ENCODE measurements at places on chromosomes 16 and 17.

DNA sequence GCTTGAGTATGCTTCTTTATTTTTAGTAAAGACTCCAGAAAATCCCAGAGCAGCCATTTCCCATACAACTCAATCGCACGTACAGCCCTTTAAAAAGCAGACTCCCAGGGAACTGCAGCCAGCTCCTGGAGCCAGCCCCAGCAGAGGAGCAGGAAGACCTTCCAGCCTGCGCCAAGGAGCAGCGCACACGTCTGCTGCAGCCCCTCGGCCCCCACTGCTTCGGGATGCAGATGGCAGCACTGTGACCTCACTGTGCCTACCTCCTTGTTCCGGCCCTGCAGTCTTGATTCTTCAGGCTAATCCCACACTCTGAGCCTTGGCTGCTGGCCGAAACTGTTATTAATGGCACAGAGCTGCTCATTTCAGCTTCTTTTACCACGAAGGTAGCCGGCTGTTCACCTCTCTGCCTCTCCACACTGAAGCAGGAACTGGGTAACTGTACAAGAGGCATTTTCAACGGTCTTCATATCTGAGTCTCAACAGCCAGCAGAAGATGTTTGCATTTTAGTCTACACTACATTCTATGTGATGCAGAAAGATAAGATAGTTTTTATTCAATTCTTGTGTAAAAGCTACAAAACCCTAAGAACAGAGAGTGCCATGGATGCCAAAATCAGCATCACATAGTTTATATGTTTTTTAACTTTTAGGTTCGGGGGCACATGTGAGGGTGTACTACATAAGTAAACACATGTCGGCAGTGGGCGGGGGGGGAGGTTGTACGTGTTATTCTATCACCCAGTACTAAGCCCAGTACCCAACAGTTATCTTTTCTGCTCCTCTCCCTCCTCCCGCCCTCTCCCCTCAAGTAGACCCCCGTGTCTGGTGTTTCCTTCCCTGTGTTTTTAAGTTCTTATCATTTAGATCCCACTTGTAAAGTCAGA is 130.9 kb downstream of the ANKRD11 start:
- DNase-seq, result no peak

DNA sequence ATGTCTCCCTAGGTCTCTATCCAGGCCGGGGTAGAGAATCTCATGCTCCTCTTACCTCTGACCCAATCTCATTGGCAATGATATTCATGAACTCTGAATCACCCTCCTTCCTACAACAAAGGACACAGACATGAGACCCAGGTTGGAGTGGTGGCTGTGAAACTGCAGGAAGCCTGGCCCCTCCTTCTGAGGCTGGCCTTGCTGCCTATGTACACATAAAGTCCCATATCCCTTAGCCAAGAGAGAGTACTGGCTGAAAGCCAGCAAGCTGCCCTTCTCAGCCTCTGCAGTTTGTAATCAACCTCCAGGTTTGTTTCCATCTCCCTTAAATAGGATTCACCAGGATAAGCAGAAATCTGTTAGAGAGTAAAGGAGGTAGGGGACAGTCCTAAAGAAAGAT is 10.6 kb downstream of the AARSD1 start:
- DNase-seq, result no peak

DNA sequence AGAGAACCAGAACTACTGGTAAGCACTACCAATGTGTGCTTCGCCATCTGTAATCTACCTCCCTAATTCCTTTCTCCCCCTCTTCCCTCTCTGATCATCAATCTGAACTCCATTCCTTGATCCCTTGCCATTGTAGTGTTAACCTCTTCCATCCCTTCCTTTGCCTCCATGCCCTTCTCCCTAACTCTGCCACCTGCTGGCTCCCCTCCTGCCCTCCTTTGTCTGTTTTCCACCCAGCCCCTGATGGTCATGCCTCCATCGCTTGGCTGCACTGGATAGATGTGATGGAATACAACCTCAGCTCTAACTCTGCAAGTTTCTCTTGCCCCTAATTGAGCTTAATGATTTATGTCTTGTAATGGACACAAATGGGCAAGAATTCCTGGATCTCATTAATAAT is 108.2 kb upstream of the ASIC2 start:
- no peak for DNase-seq

DNA sequence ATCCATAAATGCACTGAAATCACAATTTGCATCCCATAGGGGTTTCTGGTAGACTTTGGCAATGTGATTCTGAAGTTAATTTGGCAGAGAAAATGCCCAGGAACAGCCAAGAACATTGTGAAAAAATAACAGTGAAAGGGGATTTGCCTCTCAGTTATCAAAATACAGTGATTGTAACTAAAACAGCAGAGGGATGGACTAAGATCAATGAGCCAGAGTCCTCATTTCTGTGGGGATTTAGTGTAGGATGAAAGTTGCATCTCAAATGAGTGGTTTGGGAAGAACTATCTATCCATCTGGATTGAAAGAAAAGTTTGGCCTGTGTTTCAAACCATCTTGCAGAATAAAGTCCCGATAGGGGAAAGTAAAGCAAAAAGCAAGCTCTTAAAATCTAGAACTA is 28.1 kb downstream of the MYBBP1A start:
- no peak for DNase-seq

GRCh38 chr16:85234310-85235204 is 122.3 kb upstream of the CIBAR2 start:
- DNase-seq, result no peak

- no peak for DNase-seq
These were observed 1.6 kb downstream of the ZFHX3 start for GRCh38 chr16:73046202-73046848.

DNA sequence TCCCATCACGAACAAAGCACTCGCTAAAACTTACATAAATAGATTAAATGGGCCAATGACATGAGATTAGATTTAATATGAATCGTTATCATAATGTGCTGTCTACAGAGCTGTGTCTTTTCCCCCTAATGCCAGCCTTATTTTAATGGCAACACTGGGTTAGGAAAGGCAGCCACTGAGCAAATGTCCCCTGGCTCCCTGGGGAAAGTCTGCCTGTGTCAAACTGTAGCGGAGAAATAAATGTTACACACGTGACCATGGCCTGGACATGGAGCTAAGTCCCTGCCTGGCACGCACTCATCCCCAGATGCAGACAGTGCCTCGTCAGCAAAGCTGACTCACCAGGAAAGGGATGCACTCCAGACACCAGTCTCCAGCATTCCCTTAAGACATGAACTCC is 61.3 kb upstream of the SDK2 start:
- DNase-seq, result no peak

DNA sequence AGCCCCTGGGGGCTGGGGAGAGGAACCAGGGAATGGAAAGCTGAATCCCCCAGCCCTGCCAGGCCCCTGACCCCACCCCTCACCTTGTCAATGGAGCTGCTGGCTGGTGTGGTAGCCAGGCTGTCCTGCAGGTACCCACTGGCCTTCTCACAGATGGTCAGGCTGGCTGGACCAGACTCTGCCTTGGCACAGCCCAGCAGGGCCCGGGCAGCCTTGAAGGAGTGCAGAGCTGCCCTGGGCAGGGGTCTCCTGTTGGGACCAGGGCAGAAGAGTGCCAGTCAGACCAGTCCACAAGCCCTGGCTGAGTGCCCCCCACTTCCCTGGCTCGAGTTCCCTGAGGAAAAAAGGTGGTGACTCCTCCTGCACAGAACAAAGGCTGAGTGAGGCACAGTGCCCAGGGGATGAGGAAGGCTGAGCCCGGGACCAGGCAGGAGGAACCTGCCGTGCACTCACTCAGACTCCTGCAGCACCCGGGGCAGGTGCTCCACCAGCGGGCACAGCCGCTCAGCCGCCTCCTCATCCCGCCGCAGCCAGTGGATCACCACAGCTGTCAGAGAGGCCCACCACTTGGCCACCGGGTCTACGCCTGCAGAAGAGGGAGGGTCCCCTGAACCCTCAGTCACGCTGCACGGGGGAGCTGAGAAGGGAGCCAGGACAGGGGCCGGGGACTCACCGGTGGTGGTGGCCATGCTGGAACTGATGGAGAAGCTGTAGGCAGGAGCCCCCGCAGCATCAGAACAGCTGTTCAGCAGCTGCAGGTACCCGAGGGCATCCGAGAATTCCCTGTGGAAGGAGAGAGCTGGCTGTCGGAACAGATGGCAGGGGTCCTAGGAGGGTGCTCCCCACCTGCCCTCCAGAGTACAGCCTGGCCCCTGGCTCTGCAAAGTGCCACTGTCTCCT is 22.4 kb downstream of the SREBF1 start:
- no peak for DNase-seq

- DNase-seq, result no peak
These were observed 5.0 kb downstream of the FHOD1 start for GRCh38 chr16:67242138-67242730.

- DNase-seq, result no peak
These were observed 23.8 kb downstream of the TEX14 start for GRCh38 chr17:58667934-58668597.

DNA sequence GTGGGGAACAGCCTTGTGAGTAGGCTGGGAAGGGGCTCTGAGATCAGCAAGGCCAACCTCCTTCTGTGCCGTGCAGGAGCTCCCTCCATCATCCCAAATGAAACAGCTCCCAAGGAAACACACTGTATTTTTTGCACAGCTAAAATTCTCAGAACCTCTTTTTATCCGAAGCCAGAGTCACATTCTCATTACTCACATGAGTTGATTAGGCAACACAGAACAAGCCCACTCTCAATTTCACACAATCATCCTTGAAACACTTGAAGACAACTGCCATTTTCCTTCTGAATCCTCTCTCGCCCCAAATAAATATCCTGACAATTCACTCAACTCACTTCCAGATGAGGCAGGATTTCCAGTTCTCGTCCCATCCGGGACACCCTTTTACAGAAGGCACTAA is 66.1 kb downstream of the MYO18A start:
- DNase-seq, result no peak

DNA sequence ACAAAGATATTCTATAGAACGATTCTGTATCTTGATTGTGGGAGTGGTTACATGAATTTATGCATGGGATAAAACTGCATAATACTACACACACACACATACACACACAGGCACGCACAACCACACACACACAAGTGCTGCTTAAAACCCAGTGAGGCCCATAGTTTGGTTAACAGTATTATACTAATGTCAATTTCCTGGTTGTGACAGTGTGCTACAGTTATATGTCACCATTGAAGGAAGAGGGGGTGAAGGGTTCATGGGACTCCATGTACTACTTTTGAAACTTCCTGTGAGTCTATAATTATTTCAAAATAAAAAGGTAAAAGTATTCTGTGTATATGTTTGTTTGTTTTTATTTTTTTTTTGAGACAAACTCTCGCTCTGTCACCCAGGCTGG is 8.1 kb downstream of the ZC3H7A start:
- DNase-seq, result no peak

- no peak for DNase-seq
These were observed 52.5 kb upstream of the HELZ start for GRCh38 chr17:67297454-67297960.

GRCh38 chr17:17167356-17167755 is 38.8 kb downstream of the PLD6 start:
- no peak for DNase-seq

DNA sequence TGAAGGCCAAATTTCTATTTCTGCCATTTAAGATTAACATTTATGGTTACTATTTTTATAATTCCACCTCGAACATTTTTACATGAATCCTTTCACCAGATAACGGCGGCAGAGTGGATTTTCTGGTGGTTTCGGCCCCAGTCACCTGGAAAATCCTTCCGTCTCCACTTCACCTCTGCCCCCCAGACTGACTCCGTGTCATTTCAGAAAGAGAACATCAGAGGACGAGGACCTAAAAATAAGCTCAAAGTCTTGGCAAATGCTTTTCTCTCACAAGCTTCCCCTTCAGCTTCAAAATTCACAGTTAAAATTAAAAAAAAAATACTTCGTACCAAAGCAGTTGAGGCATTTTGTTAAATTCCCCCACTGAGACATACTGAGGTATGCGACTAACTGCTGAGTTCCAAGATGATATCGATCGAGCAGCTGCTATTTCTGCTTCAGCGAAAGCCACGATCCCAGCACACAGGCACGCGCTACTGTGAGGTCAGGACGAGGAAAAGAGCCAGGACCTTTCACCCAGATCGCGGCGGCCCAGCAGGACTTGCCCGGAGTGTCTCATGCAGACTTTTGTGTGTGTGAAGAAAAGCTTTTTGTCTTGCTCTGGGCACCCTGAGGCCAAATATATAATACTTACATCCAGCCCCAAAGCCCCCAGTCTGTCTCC is 36.8 kb downstream of the ASPA start:
- no peak for DNase-seq

DNA sequence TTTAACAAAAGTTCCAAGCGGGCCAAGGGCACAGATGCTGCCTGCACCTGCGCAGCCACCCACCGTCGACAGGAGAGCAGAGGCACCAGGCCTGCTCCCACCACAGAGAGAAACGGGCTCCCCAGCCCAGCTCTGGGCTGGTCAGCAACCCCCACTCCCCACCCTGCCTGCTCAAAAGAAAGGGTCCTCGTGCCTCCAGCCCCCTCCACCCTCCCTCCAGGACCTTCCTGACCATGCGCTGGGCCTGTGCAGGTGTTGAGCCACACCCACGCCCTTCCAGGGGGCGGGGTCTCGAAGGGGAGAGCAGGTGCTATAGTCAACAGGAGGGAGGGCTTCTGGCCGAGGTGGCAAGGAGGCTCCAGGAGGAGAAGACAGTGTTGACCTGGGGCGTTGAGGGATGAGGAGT is 25.3 kb downstream of the ZNF778 start:
- no peak for DNase-seq

GRCh38 chr16:2040041-2040786 is 7.4 kb downstream of the NTHL1 start:
- DNase-seq, result no peak

DNA sequence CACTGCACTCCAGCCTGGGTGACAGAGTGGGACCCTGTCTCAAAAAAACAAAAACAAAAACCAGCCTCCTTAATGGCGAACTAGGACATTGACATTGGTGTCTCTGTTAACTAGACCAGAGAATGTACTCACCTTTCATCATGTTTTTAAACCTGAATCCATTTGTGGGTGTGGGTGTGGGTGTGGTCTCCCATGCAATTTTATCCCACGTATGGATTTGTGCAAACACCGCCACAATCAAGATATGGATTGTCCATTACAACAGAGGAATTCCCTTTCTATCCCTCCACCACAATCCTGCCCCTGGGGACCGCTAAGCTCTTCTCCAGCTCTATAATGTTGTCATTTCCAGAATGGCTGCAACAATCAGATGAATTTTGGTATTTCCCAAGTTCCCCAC is 49.9 kb downstream of the DNAH17 start:
- no peak for DNase-seq

- no peak for DNase-seq
These were observed 124.5 kb upstream of the ZFHX3 start for GRCh38 chr16:73172241-73172972.

GRCh38 chr17:55751720-55752250 is 934 bp downstream of the PCTP start:
- DNase-seq, result no peak

GRCh38 chr17:39238311-39238972 is 12.7 kb upstream of the STAC2 start:
- DNase-seq, result peak; percentile 67

- no peak for DNase-seq
These were observed 1.6 kb upstream of the DUSP14 start for GRCh38 chr17:37488009-37488604.

- DNase-seq, result no peak
These were observed 5.8 kb upstream of the CBX4 start for GRCh38 chr17:79844869-79845600.
